ENCODE measurements at places on chromosomes 2 and 18.

DNA sequence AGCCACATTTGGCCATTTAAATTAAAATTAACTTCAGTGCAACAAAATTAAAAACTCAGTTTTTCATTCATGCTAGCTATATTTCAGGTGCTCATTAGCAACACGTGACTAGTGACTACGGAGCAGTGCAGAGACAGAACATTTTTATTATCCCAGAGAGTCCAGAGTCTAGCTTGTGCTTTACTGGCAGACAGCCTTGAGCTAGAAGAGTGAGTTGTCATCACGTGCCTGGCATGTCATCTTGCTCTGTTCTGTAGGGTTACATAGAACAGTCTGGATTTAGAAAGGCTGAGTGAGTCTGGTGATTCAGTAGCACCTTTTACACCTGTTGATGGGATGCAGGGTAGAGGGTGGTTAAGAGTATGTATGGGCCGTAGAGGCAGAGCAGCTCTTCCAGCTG, 136.9 kb upstream of the IL1R2 start:
- DNase-seq, result no peak

DNA sequence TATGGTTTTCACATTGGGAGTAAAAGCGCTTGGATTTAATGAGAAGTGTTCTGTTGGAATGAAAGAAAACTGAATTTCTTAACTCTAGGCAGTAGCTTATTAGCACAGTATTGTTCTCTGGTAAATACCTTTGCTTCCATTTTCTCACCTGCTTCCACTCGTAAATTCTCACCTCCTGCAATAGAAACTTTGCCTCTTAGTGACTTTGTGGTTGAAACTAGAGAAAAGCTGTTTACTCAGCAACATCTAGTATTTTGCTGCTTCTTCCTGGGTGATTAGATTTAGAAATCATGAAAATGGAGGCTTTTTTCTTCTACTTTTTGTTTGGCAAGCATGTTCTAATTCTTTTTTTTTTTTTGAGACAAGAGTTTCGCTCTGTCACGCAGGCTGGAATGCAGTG, 385.4 kb downstream of the SPAG16 start:
- no peak for DNase-seq

- DNase-seq, result no peak
Measured at GRCh38 chr2:240670402-240670801, 12.3 kb downstream of the AQP12B start.

GRCh38 chr2:157911750-157912149, 35.6 kb upstream of the ACVR1 start:
- no peak for DNase-seq

DNA sequence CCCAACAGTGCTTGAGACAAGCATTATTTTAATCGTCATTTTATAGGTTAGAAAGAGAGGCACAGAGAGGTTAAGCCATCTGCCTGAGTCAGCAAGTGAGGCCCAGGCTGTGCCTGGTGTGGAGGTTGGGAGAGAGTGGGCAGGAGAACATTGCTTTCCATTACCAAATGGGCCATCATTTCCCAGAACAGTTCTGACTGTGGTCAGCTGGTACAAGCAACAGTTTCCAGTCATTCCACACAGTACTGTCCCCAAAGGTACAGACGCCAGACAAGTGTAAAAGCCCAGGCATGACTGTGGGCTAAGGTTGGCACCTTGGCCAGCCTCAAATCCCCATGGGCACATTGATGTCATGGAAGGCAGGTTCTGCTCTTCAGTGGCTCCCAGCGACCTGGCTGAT, 98.2 kb upstream of the LCLAT1 start:
- DNase-seq, result no peak
